ENCODE measurements at places on chromosomes 11 and 22.

GRCh38 chr22:19801340-19802000, 40.9 kb downstream of the TBX1 start:
- no peak for DNase-seq

DNA sequence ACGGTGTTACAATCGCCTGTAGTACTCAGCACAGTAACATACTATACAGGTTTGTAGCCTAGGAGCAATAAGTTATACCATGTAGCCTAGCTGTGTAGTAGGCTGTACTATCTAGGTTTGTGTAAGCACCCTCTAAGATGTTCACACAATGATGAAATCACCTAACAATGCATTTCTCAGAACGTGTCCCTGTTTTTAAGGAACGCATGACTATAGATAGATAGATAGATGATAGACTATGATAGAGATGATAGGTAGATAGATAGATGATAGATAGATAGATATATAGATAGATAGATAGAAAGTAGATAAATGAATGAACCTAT, 203.9 kb downstream of the FAM76B start:
- no peak for DNase-seq

GRCh38 chr11:125990244-125990643, 44.4 kb downstream of the VSIG10L2 start:
- no peak for DNase-seq

DNA sequence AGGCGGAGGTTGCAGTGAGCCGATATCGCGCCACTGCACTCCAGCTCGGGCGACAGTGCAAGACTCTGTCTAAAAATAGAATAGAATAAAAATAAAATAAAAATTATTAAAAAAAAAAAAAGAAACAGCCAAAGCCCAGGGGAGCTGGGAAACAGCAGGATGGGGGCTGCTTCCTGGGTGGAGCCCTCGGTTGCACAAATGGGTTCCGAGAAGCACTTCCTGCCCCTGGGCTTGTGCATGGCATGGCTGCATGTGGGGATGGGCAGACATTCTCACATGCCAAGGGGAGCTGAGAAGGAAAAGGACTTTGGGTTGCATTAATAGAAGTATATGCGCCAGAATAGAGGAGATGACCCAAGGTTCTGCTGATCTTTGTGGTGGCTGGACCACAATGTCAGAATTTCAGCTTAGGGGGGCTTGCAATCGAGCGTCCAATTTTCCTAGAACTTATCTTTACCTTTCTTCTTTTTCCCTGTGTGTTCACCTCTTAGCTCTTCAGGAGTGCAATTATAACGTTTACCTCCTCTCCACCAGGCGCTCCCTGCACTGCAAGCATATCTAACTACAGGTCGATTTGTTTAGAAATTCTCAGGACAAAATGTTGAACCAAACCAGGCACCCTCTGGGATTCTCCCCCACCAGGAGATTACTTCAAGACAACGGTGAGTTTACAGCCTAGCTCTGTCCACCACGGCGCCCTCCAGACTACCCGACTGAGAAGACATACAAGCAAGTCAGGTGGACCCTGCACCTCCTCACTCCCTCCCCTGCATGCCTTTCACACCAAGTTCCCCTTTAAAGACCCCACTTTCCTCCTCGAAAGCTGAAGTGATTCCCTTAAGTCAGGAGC, 53.2 kb downstream of the SHISAL1 start:
- DNase-seq = no peak

DNA sequence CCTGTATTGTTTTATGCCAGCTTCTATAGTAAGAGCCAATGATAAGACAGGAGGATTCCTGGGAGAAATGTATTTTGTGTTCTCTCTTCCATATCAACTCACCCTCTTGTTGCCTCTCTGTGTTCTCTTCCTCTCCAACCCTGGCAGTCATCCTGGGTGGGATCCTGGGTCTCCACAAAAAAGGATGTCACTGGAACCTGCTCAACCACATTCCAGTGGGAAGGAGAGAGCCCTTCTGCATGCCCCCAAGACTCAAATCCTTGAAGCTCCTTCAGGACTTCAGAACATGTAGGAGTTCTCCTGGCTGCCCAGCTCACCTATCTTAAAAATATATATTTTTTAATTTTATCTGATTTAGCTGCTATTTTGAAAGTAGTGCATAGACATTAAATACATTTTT, 26.1 kb downstream of the APOL6 start:
- DNase-seq = no peak

- no peak for DNase-seq
Measured at GRCh38 chr11:10955616-10956015, 97.8 kb upstream of the ZBED5 start.

- DNase-seq = no peak
Measured at GRCh38 chr11:86143087-86144030, 74.5 kb upstream of the PICALM start.

GRCh38 chr11:86091566-86091965, 22.7 kb upstream of the PICALM start:
- no peak for DNase-seq

DNA sequence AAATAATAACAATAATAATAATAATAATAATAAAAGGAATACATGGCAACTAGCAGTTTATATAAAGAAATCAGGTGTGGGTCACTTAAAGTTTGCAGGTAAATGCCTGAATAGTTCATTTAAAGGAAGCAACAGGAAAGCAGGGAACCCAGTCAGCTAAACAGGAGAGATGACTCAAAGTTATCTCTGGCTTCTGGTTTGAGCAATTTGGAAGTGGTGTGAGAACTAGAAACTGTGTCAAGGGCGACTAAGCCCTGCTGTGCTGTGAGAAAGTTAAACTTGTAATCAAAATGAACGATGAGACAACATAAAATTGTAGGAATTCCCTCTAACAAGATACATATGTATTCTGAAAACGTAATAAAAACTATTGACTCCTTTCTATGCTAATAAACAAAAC, 35.5 kb downstream of the SLC22A9 start:
- no peak for DNase-seq

- no peak for DNase-seq
Measured at GRCh38 chr11:33574331-33574730, 126.3 kb downstream of the C11orf91 start.

DNA sequence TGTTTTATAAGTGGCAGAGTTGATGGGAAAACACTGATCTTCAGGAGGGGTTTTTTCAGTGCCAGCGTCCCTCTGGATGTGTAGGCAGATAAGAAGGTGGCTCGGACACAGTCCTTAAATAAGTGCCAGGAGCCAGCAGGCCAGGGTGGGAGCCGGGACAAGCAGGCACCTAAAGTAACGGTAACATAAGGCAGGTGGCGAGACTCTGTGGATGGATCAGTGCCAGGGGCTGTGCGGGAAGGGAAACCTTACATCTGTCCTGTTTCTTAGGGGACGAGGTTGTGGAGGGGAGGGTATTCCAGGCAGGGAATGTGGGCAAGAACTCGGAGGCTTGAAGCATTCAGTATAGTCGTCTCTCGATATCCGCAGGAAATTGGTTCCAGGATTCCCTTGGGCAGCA, 15.9 kb downstream of the BCR start:
- no peak for DNase-seq

GRCh38 chr11:110947096-110947495, 234.9 kb upstream of the ARHGAP20 start:
- no peak for DNase-seq

- DNase-seq = no peak
Measured at GRCh38 chr11:42315267-42315666, 855.8 kb upstream of the LRRC4C start.

GRCh38 chr11:11622772-11623171, 967 bp upstream of the GALNT18 start:
- no peak for DNase-seq

GRCh38 chr11:114438303-114438702, 964 bp upstream of the REXO2 start:
- no peak for DNase-seq

- no peak for DNase-seq
Measured at GRCh38 chr11:1531449-1532013, 40.5 kb downstream of the DUSP8 start.
